ENCODE measurements at places on chromosomes 3 and 15.
A peak's percentile ranks its signal among the peaks of the same experiment; 100 is the strongest.

- no peak for DNase-seq
These were observed 169.6 kb upstream of the DCBLD2 start for GRCh38 chr3:99071096-99071495.

DNA sequence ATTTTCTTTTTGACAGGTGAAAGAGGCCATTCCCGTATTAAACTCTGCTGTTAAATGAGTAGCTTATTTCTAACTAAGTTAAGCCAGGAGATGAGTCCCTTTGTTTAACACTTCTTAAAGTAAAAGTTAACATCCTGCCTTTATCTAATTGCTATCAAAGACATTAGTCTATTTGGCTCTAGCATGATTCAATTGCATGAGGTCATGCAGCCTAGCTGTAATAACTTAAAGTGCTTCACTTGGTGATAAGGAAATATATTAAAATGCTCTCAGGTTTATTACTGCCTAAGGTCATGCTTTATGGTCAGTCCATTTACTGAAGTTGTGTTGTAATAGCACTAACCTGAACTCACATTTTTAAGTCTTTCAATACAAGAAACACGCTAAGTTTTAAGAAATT is 82.3 kb upstream of the MLF1 start:
- no peak for DNase-seq

DNA sequence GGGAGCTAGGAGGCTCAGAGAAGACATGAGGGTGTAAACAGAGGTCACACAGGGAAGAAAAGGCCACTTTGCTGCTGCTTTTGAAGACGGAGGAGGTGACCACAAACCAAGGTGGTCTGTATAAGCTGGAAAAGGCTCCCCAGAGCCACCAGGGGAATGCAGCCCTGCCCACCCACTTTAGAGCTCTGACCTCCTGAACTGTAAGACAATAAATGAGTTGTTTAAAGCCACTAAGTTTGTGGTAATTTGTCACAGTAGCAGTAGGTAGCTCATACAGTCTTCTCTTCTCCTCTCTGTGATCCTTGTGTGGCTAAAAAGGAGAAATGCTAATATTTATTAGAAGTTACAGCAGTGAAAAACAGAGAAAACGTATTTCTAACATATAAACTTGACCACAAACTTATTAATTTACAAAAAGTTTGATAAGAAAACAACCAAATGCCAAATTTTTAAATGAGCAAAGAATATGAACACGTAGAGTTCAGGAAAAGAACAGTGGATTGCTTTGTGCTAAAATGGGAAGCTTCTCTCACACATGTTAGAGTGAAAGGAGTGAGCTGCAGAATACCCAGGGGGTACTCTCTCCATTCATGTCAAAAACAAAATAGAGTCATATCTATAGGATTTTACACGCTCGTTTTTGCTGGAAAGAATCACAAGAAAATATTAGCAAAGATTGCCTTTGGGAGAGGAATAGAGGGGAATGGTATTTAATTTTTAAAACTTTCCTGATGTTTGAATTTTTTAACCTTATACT is 71.0 kb downstream of the NOX5 start:
- no peak for DNase-seq

- no peak for DNase-seq
These were observed 240.1 kb upstream of the ZPLD1 start for GRCh38 chr3:102194760-102195159.

GRCh38 chr3:105518806-105519418 is 152.2 kb downstream of the ALCAM start:
- peak; percentile 78 for DNase-seq

- no peak for DNase-seq
These were observed 53.4 kb downstream of the SRGAP3 start for GRCh38 chr3:9196020-9196419.

DNA sequence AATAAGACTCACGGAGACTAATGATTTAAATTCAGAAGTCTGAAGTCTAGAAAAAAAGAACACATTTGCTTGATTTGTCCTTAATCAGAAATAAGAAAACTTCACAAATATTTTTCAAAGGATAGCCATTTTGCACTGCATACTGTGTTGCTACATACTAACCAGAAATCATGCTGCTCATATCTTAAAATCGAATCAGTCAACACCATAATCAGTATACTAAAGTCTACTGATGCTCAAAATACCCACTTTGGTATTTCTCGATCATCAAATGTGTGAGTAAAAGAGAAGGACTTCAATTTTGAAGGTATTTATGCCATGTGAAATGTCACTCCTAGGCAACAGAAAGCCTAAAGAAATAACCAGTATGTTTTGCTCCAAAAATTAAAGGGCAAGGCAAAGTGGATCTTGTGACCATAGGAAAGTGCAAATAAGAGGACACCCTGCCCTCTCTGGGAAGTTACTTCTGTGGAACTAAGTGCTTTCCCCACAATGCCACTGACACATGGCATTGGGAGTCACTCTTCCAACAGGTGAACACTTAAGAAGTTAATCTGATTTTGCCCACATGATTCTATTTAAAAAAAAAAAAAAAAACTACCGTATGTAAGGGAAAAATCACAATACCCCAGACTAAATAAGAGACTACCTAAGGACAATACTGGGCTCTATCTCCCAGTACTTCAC is 2.7 kb downstream of the LRIG1 start:
- DNase-seq: no peak

DNA sequence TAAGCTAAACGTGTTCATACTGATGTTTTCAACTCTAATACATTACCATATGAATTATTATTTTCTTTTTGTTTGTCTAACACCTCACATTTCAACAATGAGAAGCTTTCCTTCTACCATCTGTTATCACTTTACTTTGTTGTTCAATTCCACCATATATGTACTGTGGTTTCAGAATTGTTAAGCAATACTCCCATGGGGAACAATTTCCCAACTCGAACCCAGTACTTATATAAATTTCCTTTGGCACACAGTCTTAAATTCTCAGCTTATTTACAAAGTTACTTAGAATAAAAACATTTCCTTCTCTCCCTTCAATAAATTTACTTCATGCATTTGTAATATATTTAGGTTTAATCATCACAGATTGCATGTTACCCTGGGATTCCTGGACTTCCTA is 1764.4 kb downstream of the OTOL1 start:
- no peak for DNase-seq

GRCh38 chr3:33041909-33042308 is 55.0 kb downstream of the GLB1 start:
- no peak for DNase-seq

DNA sequence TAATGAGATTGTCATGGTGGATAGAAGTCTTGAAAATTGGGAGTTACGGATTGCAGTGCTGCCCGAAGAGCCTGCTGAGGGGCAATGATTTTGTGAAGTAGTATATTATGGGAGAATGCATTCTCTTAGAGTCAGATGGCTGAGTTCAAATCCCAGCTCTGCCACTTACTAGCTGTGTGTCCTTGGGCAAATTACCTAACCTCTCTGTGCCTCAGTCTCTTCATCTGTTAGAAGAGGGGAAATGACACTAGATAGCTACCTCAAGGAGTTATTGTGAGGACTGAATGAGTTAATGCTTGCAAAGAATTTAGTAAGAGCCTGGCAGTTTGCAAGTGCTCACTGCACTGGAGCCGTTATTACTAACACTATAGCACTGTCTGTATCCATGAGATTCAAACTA is 15.4 kb downstream of the FGD5 start:
- DNase-seq: no peak

GRCh38 chr3:66722675-66723074 is 221.9 kb upstream of the LRIG1 start:
- no peak for DNase-seq

- DNase-seq: no peak
These were observed 2.6 kb upstream of the CDV3 start for GRCh38 chr3:133570937-133571320.

GRCh38 chr3:183331498-183331897 is 78.4 kb downstream of the B3GNT5 start:
- DNase-seq: no peak

DNA sequence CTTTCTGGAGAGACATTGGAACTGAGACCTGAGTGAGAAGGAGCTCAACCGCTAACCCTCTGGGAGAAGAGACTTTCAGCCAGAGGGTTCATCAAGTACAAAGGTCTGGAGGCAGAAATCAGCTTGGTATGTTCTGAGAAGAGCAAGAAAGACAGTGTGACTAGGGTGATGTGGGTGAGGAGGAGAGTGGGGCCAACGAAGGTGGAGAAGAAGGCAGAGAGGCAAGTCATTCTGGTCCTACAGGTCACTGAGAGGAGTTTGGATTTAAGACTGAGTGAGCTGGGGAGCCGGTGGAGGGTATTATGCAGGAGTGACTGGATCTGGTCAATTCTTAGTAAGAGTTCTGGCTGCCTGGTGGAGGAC is 12.2 kb downstream of the XIRP1 start:
- no peak for DNase-seq

- no peak for DNase-seq
These were observed 118.8 kb upstream of the PTX3 start for GRCh38 chr3:157317895-157318294.

DNA sequence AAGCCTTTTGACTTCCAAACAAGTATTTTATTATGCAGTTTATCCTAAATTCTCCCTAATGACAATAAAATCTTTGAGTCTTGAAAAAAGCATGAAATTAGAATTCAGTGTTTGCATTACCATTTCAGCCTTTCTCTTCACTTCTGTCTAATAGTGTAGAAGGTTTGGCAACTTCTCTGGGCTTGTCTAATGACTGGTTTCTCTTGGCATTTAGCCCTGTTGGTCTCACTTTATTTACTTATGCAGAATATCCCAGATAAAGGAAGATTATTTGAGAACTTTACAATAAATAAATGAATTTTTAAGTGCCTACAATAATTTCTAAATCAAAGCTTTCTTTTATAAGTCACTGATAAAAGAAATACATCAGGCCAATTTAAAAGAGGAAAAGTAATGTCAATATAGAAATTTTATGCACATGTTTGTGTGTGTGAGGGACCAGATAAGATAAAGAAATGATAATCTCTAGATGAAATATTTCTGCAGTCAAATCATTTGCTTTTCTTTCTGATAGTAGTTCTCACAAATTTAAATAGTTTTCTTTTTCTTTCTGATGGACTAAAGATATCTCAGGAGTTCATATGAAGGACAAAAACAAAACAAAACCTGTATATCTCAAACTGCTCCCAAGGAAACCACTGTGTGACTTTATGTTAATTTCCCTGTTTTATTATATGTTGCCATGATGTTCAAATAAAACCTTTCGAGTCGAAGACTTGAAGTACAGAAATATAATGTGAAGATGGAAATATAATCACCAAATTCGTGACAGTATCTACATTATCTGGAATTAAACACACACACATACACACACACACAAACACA is 533.1 kb upstream of the CBLB start:
- DNase-seq: no peak

GRCh38 chr15:89615135-89615534 is 39.9 kb downstream of the TICRR start:
- DNase-seq: no peak

- DNase-seq: no peak
These were observed 288.8 kb downstream of the CNTN6 start for GRCh38 chr3:1381647-1382036.

DNA sequence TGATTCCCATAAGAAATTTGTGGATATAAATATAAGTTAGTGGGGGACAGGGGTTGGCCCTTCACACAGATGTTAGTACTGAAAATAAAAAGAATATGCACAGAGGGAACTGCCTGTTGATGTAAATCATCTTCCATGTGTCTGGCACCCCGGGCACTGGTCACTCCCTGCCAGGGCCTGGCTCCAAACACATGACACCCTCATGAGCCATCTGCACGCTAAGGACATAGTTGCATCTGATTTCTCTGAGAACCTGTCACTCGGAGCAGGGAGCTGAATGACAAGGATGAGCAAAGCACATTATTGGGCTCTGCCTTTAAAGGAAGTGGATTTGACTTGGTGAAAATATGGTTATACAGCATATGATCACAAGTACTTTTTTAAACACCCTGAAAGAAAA is 66.2 kb upstream of the TSC22D2 start:
- DNase-seq: no peak

GRCh38 chr3:9750556-9751411 is 1.0 kb downstream of the OGG1 start:
- no peak for DNase-seq

GRCh38 chr15:55740981-55741832 is 1.7 kb downstream of the PRTG start:
- no peak for DNase-seq

DNA sequence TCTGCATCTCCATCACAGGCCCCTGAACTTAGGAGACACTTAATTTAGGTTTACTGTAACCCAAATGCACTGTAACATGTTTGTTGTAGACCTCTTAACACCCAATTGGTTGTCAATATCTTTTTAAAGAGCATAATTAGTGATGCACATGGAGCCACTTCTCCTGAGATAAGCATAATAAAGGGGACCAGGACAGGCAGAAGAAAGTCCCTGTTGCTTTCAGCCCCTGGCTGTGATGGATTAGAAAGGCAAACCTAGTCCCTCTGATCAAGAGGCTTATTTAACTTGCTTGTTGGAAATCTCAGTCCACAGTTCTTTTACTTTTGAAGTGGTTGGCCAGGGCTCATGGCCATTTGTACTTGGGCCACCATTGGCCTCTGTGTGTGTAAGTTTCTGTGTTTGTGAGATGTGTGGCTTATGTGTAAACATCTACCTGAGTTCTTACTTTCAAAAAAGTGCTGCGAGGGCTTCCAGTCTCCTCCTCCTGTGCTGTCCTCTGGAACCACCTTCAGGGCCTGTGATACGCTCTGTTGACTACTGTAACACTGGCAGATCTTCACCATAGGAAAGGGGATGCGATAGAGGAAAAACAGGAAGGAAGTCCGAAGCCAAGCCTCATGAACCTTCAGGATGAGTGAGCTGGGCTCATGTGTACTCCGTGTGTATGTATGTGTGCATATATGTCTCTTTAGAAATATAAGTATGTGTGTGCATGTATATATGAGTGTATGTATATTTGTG is 136.2 kb downstream of the EPHB1 start:
- DNase-seq: no peak

DNA sequence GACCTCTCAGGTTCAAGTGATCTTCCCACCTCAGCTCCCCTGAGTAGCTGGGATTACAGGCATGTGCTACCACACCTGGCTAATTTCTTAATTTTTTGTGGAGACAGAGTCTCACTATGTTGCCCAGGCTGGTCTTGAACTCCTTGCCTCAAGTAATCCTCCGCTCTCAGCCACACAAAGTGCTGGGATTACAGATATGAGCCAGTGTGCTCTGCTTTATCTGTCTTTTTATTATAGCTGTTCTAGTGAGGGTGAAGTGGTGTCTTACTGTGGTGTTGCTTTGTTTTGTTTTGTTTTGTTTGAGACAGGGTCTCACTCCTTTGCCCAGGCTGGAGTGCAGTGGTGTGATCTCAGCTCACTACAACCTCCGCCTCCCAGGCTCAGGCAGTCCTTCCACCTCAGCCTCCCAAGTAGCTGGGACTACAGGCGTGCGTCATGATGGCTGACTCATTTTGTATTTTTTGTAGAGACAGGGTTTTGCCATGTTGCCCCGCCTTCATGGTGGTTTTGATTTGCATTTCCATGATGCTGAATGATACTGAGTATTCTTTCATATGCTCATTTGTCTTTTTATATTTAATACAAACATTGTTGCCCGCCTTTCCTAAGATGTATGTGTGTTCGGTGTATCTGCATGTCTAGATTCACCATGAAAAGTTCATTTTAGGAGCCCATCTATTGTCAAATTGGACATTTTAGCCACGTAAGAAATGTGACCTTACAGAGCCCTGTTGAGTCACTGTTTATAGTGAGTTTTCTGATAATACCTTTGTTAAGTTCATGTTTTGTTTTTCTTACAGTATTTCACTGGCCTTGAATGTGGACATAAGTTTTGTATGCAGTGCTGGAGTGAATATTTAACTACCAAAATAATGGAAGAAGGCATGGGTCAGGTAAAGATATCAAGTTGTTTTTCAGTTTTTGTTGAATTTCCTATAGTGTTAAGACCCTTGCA is 80.6 kb downstream of the ARIH1 start:
- DNase-seq: no peak

Measured in NCI-H2081 (cell line).